ENCODE measurements at places on chromosomes 16 and 17.

GRCh38 chr17:10729334-10730193, at the start of gene TMEM220:
TSS of gene TMEM220 (minus strand) at chr17:10730023. CDS start at chr17:10729851, 172 bp downstream.
- DNase-seq, result no peak

DNA sequence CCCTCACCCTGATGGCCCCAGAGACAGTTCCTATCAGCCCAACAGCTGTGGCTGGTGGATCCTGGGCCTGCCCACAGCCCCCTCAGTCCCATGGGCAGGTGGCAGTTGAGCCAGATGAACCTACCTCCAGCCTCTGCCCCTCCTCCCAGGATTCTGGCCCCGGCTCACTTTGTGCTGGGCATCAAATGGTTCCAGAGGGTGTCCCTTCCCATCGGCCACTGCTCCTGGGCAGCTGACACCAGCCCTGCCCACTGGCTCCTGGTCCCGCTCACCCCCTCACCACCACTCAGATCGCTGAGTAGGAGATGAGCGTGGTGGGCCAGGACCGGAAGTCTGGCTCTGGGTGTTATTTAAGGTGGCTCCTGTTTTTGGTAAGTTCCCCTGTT, 2.0 kb downstream of the TTYH2 start:
- DNase-seq, result no peak

DNA sequence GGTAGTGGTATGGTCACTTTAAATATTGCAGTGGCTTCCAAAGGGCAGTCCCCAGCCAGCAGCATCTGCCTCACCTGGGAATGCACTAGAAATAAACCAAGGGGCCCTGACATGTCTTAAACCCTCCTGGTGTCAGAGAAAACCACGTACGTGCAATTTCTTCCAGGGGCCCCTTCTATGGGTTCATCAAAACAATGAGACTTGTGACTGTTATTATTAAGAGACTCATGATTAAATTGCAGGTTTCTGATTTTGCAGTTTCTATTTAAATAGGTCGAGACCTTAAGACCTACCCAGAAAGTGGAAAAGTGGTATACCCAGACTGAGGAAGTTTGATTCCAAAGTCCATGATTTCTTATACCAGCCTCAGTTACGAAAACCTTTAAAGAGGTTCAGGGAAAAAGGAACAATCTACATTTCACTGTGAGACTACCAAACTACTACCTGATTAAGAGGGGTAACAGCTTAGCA, 746 bp upstream of the POLG2 start:
- no peak for DNase-seq

GRCh38 chr17:30824002-30824355, 513 bp downstream of the CRLF3 start:
- DNase-seq, result peak; percentile 38

GRCh38 chr17:60300011-60300410, 91.9 kb downstream of the USP32 start:
- no peak for DNase-seq

DNA sequence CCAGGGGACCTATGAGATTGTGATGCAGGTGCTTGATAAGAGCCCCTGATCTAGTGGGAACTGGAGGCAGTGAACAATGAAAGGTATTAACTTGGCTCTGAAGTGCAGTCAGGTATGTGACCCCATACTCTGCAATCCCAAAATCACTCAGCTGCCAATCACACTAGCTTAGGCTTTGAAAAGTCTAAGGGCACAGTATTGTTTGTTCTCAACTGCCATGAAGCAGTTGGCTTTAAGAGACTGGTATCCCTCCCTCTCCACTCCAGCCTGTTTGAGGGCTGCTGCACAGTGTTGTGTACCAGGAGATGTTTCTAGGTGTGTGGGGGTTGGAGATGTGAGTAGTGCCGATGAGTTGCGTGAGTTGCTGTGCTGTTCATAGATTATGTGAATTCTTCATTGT, 2.4 kb downstream of the YPEL2 start:
- no peak for DNase-seq

DNA sequence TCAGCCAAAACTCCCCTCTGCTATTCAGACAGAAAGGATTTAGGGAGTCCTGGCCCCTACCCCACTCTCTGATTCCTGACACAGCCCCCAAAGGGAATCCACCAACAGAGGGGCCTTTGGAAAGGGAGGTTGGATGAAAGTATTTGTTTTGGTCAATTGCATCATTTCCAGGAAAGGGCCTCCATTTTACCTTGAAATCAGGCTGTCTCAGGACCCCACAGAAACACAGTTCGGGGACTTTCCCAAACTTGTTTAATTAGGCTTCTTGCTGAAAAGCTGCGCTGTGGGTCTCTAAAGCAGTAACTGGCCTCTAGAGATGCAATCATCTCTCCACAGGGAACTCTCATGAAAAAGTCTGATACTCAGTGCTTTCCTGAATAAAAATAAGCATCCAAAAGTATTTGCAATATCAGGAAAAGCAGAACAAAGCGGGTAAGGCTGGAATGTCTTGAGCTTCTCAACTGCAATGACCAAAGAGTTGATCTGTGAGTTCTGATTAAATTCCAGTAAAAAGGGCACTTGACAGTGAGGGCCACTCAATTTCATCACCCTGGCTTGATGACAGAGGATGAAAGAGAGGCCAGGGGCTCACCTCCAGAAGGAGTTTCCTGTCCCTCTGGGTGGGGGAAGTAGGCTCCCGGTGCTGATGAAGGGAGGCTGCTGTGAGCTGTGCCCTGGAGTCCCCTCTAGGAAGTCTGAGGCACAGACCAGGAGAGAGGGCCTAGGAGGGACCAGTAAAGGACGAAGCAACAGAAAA, 36.3 kb downstream of the LYRM9 start:
- peak; percentile 28 for DNase-seq

GRCh38 chr17:16085066-16085699, 85.6 kb downstream of the TTC19 start:
- no peak for DNase-seq

DNA sequence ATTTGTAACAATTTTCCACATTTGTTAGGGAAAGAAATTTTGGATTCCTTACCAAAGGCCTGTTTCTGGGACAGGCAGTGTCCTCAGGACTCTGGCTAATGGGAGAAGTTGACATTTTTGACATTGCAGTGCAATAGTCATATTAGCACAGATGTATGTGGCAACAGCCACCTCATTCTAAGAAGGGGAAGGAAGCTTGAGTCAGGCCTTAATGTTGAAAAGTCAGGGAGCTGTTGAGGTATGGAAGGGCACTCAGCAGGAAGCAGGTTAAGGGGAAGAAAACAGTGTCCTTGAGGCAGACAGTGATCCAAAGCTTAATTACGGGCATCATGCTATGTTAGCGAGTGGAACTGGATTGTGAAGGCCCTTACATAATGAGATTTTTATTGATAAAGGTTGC, 20.9 kb downstream of the AKTIP start:
- no peak for DNase-seq

DNA sequence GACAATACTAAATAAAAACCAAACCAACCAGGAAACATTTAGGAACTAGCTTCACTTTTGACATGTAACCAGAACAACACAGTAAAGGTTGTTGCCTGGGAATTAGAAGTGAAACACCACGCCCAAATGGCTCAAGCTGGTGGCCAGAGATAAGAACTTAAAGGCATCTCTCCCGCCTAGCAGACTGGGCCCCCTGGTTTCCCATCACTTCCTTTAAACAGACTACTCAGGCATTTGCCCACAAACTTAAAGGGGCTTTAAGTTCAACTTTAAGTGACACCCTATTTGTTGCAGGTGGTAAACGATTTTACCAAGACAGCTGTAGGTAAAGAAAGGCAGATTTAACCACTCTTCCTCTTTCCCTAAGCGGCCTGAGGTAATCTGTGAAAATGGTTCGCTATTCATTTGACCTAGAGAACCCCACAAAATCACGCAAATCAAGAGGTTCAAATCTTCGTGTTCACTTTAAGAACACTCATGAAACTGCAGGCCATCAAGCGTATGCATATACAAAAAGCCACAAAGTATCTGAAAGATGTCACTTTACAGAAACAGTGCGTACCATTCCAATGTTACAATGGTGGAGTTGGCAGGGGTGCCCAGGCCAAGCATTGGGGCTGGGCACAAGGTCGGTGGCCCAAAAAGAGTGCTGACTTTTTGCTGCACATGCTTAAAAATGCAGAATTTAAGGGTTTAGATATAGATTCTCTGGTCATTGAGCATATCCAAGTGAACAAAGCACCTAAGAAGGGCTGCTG, 40.8 kb upstream of the BPTF start:
- DNase-seq, result no peak

DNA sequence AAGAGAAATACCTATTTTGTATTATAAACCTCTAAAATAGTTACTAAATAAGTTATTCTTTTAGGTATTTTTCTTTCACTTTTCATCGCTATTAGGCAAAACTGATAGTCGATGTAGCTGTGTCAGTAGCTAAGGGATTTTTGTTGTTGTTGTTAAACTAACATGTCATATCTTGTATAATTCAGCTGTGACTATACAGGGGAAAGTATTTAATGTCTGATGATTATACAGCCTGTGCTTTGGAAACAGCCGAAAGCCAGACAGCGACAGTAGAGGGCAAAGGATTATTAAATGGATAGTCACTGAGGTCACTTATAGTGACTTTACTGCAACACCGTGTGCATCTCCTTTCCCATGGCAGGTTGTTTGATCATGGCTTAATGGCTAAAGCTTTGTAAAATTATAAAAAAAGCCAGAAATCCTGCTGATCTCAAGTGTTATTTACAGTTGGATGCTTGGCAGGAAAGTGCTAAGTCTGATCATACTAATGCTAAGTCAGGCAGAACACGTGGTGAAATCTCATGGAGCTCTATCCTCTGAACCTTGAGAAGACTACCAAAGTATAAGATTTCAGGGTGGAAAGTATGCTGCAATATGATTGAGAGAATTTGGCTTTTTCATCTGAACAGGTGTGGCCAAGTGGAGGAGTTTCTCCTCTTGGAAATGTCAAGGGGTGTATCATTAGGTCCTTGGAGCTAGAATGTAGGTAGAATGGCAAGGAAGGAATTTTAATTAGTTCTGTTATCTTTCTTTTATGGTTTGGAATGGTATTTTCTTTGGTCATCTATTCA, 88.4 kb downstream of the FTO start:
- DNase-seq, result peak; percentile 61

DNA sequence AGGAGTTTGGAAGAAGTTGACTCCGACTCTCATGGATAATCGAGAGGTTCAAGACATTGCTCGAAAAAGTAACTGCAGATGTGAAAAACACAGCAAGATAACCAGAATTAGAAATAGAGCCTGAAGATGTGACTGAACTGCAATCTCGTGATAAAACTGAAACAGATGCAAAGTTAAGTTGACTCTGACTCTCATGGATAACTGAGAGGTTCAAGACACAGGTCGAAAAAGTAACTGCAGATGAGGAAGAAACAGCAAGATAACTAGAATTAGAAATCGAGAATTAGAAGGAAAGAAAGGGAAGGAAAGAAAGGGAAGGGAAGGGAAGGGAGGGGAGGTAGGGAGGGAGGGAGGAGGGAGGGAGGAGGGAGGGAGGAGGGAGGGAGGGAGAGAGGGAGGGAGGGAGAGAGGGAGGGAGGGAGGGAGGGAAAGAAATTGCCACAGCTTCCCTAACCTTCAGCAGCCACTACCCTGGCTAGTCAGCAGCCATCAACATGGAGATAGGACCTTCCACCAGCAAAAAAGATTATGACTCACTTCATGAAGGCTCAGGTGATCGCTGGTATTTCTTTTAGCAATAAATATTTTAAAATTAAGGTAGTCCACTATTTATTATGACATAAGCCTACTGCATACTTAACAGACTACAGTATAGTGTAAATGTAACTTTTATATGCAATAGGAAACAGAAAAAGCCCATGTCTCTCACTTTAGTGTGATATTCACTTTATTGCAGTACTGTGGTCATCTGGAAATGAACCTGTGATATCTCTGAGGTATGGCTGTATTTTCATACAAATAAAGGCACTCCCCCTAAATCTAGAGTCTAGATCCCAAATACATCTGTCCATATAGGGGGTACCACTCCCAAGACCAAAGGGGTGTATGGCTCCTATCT, 68.3 kb downstream of the KANSL1 start:
- no peak for DNase-seq

GRCh38 chr17:50608700-50609379, 25.8 kb upstream of the ABCC3 start:
- DNase-seq, result peak; percentile 97

GRCh38 chr16:57643910-57644309, 15.5 kb downstream of the ADGRG1 start:
- DNase-seq, result no peak

GRCh38 chr17:43880420-43880991, 26.8 kb downstream of the MPP2 start:
- peak; percentile 83 for DNase-seq

- peak; percentile 67 for DNase-seq
Observed at GRCh38 chr16:3950343-3951193, 70.1 kb upstream of the CREBBP start.

GRCh38 chr16:79912592-79913310, 312.2 kb upstream of the MAF start:
- DNase-seq, result no peak

DNA sequence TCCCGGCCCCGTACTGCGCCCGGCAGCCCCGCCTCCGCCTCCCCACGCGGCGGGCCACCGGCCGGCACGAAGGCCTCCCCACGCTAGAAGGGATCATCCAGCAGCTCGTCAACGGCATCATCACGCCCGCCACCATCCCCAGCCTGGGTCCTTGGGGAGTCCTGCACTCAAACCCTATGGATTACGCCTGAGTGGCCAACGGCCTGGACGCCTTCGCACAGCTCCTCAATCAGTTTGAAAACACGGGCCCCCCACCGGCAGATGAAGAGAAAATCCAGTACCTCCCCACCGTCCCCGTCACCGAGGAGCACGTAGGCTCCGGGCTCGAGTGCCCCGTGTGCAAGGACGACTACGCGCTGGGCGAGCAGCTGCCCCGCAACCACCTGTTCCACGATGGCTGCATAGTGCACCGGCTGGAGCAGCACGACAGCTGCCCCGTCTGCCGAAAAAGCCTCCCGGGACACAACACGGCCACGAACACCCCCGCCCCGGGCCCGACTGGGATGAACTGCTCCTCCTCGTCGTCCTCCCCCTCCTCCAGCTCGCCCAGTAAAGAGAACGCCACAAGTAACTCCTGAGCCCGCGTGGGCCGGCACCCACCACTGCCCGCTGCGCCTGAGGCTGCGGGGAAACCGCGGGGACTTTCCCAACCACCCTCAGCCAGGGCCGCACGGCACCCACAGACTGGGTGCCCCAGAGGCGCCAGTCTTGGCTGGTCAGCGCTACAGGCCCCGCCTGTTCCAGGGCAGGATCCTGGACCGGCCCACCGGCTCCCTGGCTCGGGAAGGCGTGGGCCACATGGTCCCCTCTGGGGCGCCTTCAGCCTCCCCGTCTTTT, 39.0 kb upstream of the AKAP1 start:
- DNase-seq, result peak; percentile 68

DNA sequence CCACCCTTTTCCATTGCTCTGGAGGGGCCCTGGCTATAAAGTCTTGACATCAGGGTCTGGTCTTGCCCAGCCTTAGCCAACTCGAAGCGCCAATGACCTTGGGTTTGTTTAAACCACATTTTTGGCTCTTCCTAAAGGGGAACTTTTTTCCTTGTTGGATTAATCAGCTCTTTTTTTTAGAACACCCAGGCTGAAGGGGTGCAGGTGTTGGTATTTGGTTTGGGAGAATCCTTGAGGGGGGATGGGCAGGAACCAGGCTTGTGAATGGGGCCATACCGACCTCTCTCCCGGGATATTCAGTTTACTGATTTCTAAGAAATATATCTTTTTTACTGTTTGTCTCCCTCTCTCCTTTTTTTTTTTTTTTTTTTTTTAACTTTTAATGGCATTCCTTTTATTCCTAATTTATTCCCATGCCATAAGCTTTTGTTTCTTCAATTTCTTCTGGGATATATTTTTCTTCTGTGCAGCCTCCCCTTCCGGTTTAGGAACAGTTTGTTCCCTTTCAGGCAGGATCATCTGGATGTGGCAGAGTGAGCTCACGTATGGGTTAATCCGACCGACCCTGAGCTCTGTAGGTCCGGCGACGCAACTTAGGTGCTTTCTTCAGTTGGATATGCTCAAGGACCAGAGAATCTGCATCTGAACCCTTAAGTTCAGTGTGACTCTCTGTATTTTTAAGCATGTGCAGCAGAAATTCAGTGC, 129.5 kb downstream of the ABCC6 start:
- DNase-seq, result no peak

Data from DMS53 (cell line).